ENCODE measurements at places on chromosomes 1 and 21.

GRCh38 chr1:65170511-65171142, 22.6 kb downstream of the AK4 start:
- DNase-seq, result no peak

- peak; percentile 54 for DNase-seq
Measured at GRCh38 chr1:174204697-174205308, 45.5 kb downstream of the RABGAP1L start.

DNA sequence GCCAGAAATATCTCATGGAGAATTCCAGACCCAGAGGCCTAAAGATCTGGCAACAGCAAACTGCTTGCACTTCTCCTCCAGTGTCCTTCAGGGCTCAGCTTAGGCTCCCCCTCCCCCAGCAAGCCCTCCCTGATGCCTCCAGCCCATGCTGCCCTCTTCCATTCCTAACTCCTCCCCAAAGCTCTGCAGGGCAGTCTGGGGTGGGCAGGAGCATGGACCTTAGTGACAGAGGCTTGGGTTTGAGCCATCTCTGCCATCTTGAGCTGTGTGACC, 436.8 kb downstream of the PTPRU start:
- DNase-seq, result no peak

DNA sequence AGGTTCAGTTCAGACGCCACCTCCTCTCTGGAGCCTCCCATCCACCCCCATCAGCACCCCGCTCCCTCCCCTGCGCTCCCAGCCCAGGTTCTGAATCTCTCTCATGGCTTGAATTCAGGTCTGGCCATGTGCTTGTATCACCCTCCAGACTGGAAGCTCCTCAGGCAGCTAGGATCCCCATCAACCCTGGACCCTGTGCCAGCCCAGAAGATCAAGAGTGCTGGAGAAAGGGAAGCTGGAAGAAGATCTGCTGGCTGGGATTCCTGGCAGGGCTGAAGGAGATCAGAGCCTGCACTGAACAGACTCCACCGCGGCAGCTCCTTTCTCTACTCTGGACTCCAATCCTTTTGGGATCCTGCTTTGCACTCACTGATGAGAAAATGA, 11.7 kb upstream of the TINAGL1 start:
- DNase-seq, result no peak

DNA sequence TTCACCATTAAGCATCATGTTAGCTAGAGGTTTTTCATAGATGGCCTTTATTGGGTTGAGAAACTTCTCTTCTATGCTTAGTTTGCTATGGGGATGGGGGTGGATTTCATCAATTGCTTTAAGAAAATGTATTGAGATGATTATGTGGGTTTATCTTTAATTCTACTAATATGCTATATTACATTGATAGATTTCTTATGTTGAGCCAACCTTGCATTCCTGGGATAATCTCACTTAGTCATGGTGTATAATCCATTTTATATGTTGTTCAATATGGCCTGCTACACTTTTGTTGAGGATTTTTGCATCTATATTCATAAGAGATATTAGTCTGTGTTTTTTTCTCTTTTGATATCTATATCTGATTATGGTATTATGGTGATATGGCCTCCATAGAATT, 70.7 kb downstream of the MAP3K7CL start:
- DNase-seq, result no peak

DNA sequence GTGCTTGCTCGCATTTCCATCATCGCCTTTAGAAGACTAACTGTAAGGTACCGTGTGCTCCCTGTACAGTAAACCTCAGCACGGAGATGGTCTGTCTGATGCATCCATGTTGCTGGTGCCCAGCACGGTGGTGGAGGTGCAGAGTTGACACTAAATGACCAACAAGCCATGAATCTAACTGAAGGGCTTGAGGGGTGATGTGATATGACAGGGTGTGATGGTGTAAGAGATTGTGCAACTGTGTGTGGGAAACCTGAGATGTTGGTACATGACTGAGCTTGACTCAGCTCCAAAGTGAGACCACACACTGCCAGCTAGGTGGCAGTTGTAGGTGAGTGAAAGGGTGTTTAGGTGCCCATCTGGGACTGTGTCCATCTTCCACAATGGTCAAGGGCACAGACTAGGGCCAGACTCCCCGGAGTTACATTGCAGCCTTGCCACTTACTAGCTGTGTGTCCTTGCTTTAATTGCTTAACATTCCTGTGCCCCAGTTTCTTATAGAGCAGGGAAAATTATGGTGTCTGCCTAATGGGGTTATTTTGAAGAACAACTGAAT, 21.4 kb downstream of the SLC2A1 start:
- DNase-seq, result peak; percentile 52

DNA sequence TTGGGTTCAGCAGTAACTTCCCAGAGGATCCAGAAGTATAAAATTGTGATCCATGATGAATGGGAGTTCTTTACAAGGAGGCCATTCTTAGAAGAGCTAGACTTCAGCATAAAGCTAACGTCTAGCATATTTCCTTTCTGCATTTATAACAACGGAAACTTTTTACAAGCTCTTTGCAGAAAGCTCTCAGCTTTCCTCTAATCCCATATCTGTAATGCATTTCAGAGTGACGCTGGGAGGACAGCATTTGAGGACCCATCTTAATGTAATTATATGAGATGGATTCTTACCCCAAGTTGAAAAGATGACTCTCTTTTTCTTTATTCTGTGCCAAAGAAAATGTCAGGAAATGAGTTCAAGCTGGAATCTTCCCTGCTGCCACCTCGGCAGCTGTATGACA, 132.0 kb upstream of the CACHD1 start:
- no peak for DNase-seq

- peak; percentile 16 for DNase-seq
Measured at GRCh38 chr21:31557421-31558188, 101.9 kb upstream of the SOD1 start.

DNA sequence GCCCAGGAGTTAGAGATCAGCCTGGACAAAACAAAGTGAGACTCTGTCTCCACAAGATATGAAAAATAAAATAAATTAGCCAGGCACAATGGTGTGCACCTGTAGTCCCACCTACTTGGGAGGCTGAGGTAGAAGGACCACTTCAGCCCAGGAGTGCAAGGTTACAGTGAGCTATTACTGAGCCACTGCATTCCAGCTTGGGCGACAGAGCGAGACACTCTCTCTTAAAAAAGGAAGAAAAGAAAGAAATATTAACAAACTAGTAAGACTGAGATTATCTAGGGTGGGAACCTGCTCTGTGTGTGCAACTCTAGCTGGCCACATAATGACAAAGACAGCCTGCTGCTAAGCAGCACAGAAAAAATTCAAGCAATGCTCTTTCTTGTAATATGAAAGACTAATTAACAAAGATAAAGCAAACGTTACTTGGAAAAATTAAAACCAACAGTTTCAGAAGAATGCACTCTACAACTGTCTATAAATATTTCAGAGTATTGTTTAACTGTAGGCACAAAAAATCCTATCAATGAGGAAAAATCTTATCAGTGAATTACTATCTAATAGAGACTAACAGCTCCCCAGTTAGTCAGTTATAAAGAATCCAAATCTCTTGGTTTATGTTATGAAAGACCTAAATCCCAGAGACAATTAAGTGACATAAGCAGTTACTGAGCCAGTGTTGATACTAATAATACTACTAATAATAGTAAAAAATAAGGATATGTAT, 74.5 kb downstream of the ENAH start:
- no peak for DNase-seq

DNA sequence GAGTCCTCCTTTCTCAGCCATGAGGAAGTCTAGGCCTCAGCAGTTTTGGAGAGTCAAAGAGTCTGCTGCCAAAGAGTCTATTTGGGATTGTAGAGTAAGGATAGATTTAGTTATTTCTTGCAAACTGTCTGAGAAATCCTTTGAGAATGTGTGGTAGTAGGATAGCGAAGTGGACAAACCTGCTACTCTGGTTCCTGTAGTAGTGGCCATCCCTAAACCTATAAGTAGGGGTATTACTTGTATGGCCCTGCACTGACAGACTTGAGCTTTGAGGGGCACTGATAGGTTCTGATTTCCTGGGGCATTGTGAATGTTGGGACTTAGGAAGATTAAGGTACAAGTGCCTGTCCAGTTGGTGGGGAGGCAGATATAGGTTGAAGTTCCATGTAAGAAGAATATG, 115.9 kb upstream of the SGIP1 start:
- DNase-seq, result no peak

GRCh38 chr1:229953736-229954326, 113.2 kb upstream of the GALNT2 start:
- DNase-seq, result no peak

DNA sequence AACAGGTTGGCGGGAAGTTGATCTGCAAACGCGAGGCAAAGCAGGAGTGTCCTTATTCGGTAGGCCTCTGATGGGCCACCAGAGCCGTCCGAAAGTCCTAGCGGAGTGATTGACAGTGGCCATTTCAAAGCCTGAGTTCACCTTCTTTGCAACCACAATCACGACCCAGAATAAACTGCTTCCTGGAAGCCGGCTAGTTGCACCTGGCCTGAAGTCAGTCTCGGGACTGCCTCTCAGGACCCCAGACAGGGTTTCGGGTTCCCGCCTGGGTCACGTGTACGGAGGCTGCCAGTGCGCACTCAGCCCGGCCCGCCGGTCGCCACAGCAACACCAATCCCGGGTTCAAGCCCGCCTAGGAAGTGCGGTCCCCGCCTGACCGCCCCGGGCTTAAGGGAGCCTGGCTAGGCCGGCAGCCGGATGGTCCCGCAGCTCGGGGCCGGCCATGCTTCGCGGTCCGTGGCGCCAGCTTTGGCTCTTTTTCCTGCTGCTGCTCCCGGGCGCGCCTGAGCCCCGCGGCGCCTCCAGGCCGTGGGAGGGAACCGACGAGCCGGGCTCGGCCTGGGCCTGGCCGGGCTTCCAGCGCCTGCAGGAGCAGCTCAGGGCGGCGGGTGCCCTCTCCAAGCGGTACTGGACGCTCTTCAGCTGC, at the start of gene TOR3A:
TSS of gene TOR3A (plus strand) at position 384 of the 646 bp plus-strand sequence. CDS start at position 443, 59 bp downstream.
- DNase-seq, result peak; percentile 66

- DNase-seq, result no peak
Measured at GRCh38 chr1:1428174-1428573, 7.1 kb upstream of the ANKRD65 start.

GRCh38 chr21:35150562-35151226, 101.6 kb upstream of the RUNX1 start:
- DNase-seq, result no peak

DNA sequence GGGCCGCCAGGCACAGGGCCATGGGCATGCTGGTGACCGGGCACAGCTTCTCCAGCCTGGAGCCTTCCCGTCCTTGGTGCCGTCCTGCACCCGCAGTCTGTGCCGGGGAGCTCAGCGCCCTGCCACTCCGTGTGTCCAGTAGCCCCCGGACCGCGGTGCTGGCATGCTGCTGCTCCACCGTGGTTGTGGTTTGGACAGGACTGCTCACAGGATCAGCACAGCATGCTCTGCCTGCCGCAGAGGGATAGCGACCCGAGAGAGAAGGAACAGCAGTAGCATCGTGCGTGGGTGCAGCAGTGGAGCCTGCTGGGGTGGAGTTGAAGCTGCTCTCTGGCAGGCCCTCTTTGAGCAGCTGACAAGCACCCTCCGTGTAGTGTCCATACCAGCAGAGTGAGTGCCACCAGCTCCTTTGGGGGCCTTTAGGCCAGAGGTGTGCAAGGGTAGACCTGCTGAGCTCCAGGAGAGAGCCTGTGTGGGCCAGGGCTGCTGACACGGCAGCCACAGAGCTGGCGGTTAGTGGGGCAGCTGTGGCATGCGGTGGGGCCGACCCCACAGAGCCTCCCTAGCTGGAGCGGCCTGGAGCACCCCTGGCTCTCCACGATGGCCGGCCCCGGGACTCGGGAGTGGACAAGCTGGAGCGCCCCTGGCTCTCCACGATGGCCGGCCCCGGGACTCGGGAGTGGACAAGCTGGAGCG, 6.4 kb upstream of the PCBP3 start:
- no peak for DNase-seq

GRCh38 chr1:226491093-226491850, 57.3 kb upstream of the STUM start:
- no peak for DNase-seq

GRCh38 chr1:66535853-66536252, 1.9 kb downstream of the SGIP1 start:
- DNase-seq, result no peak

DNA sequence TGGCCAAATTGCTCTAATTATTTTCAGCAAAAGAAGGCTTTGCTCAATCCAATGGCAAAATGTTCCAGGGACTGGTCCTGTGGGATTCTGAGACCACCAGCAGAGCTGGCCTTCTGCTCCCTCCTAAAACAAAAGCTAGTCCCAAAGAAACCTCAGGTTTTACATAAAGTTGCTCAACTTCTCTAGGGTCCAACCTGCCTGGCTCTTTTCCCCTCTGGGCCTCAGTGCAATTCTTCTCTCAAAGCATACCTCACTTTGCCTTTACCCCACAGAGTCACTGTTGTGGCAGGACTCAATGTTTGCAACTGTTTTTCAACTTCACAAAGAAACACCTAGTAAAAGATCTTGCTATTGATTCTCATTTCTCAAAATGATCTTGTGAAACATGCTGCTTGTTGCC, 39.8 kb downstream of the TBX15 start:
- no peak for DNase-seq

- DNase-seq, result no peak
Measured at GRCh38 chr1:7580923-7581753, 190.0 kb upstream of the VAMP3 start.

DNA sequence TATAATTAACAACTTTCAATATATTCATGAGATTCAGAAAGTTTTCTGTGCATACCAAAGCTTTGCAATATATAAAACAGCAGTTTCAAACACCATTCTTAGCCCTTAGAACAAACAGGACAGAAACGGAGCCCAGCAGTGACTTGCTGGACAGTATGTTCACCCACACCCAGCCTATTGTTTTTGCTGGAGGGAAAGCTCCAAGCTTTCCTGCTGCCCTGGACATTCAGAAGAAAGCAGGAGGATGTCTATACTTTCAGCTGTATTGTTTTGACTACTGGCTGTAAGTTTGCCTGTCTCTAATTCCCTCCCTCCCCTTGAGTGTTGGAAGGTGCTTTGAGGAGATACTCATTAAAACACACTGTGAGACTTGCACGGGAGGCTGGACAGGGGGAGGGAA, 9.6 kb downstream of the DENND2C start:
- no peak for DNase-seq

GRCh38 chr1:244448279-244449036, 3.3 kb downstream of the ADSS2 start:
- DNase-seq, result no peak

DNA sequence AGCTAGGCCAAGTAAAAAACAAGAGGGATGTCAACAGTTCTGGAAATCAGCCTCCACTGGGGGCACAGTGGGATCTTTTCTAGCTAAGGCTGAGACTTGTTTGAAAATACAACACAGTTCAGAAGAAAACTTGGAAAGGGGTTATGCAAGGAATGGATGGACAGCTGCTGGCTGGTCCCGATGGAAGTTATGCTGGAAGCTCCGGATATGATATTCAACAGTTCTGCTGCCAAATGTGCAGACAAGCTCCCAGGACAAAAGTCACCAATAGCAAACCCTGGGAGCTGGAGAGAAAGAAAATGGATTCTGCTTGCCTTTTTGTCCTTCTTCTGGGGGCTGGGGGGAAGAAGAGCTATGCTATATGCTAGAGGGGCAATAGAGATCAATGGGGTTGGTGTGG, 14.3 kb downstream of the LMX1A start:
- no peak for DNase-seq

GRCh38 chr1:203777596-203777995, 12.6 kb downstream of the LAX1 start:
- DNase-seq, result no peak

Data from natural killer cell (primary cell).